ENCODE measurements at places on chromosomes 7 and 10. TPM values are rescaled to one million over a fixed set of nuclear protein-coding genes. Genes with fewer than 3 reads are reported as not detected.

AKR1C4 gene
- total RNA-seq: not detected

MSMB gene
- total RNA-seq: not detected

METTL27 gene
- 0.35 TPM for total RNA-seq

ZWINT gene
- total RNA-seq: 0.83 TPM

LEP gene
- total RNA-seq: 0.30 TPM

PHKG1 gene
- total RNA-seq: 15.3 TPM

CHAT gene
- total RNA-seq: not detected

GNAT3 gene
- not detected for total RNA-seq

TAS2R41 gene
- total RNA-seq: not detected

PRDX3 gene
- 220 TPM for total RNA-seq

GRCh38 chr7:116540743-116541142 is 15.9 kb downstream of the CAV1 start:
- DNase-seq: no peak

- DNase-seq: no peak
Measured at GRCh38 chr10:52221923-52222322, 92.2 kb upstream of the DKK1 start.

- DNase-seq: no peak
Measured at GRCh38 chr10:46264737-46265368, 21.9 kb upstream of the ANTXRL start.

DNA sequence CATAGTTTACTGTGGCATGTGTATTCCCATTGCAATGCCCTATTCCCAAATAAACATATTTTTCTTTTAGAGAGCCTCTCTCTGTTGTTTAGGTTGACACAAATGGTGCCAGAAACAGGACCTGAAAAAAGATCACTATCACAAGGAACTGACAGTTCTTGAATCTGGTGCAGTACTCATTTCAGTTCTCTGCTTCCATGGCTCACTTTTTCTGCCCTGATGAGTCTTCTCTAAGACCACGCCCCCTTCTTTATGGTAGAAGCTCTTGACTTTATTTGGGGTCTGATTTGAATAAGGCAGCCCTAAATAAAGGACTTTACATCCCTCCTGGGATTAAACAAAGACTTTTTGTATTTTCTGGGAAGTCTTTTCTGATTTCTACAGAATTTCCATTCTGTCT is 3.5 kb upstream of the CCDC126 start:
- no peak for DNase-seq

DNA sequence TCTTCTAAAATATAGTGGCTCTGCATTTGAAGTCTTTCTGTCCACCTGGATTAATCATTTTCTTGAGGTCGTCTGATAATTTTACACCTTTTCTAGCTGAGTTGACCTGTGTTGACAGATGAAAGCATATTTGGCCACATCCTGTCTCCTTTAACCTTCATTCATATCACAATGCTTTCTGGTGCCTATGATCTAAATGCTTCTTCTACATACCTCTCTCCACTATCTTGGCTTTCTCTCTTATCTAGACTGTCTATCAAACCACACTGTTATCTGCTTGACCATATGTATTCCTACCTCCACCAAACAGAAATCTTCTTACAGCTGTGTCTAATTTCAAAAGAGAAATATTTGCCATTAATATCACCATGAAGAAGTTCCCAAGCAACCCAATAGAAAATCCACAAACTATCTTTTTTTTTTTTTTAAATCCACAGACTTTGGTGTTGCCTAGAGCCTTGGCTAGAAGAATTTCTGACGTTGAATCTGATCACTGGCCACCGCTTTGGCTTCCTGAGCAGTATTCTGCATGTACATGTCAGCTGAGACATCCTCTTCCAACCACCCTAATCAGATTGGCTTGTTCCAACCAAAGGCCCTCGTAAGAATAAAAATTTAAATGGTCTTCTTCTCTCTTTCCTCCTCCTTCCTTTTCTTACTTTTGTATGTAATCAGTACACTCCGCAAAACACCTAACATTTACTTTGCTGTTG is 66.3 kb upstream of the SP4 start:
- no peak for DNase-seq

DNA sequence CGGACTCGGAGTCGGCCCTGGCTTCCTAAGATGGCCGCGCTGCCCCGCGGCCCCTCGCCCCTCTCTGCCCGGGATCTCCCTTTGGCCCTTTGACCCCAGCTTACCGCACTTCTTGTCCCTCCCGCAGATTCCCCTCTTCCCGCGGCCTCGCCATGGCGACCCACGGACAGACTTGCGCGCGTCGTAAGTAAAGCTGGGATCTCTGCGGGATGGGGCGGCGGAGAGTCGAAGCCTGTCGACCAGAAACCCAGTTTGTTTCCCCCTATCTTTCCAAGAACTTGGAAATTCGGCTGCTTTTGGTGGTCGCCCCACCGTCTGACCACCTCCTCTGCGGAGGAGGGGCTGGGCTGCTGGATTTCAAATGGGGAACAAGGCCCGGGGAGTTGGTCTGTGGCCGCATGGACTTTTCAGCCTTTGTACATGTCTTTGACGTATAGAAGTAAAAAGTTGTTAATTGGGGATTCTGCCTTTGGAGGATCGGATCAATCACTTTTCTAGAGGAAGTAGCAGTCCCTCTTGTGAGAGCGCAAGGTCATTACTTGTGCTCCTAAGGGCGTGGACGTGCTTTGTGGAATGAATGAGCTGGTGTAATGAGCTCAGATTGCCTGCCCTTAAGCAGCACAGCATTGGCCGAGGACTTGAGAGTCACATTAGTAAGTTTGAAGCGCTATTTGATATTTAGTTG is 553 bp downstream of the VDAC2 start:
- no peak for DNase-seq

- DNase-seq: no peak
Measured at GRCh38 chr10:94131885-94132284, 138.2 kb downstream of the PLCE1 start.

DNA sequence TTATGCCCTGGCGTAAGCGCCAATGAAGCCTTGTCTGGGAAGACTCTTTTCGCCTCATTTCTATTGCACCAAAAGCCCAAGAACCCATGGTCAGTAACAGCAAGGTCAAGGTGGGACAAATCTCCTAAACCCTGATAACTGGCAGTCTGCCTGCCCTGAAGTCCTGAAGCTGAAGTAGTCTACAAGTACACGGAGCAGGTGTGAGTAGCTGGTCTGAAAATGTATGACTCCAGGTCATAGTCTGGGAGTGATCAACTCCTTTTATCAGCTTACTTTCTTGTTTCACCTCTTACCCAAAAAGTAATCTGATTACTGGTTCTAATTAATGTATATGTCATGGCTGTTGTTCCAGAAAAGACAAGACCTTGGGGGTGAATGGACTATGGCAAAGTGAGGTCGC is 107.3 kb upstream of the EFCAB10 start:
- no peak for DNase-seq

DNA sequence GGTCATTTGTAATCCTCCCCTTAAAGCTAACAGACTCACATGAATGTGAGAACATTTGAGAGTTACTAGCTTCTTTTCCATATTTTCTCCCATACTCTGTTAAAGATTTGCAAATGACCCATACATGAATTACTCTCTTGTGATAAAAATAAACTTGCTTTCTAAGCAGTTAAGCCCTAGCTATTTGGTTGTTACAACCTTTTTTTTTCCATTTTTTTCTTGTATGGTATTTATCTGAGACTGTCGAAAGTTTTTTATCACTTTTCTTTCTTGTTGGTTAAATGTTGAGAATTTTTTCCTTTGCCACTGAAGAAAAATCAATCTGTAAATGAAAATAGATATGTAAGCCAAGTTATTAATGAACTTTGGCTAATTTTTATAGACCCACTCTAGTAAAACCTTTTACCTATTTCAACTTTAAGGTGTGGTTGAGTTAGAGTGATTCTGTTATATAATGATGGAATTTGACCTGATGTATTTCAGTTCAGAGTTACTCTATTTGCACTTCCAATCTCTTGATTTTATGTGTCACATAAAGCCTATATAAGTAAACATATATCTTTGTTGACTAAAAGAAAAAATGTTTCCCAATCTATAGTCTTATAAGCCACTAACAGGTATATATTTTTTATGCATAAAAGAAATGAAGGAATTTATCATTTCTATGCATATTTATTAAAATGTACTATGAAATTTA is 19.0 kb upstream of the TMEM229A start:
- no peak for DNase-seq

DNA sequence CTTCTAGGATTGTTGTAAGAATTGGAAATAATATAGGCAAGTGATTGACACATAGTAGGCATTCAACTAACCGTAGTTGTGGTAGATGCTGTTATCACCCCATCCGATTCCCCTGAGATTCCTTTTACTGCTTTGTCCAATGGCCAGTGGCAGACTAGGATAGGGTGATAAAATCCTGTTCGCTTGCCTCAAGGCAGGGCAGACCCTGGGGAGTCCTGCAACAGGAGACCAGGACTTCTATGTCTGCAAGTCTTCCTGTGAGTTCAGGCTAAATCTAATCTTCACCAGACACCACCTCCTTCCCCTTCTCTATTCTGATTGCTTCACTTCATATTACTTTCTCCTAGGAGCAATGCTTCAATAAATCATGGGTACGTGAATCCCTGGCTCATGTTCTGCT is 42.8 kb upstream of the CREB5 start:
- no peak for DNase-seq

DNA sequence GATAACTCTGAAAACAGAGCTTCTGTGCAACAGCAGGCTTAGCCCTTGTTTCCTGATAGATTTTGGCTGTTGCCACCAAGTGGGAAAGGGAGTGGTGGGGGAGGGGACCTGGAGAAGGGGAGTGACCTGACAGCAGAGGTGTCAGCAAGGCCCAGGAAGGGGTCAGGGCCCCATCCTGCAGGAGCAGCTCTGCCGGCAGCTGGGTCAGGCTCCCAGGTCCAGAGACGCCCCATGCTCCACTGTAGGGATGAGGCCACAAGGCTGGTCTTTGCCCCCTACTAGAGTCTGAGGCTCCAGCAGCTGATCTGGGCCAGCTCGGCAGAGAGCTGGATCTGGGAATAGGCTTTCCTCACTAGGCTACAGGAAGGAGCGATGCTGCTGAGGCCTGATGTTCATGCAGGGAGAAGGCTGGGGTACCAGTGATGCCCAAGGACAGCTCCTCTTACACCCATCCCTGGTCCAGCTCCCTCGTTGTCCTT is 44.0 kb upstream of the ZMIZ1 start:
- DNase-seq: peak; percentile 75
